Right lung (tissue), 10 donors: ENCODE measurements at places on chromosomes 11 and 22. TPM values are rescaled to one million over a fixed set of nuclear protein-coding genes. Genes with fewer than 3 reads are reported as not detected.

Gene TRIM49
- polyA plus RNA-seq: not detected

Gene PTPRCAP
- 1.3 TPM for polyA plus RNA-seq

DNA sequence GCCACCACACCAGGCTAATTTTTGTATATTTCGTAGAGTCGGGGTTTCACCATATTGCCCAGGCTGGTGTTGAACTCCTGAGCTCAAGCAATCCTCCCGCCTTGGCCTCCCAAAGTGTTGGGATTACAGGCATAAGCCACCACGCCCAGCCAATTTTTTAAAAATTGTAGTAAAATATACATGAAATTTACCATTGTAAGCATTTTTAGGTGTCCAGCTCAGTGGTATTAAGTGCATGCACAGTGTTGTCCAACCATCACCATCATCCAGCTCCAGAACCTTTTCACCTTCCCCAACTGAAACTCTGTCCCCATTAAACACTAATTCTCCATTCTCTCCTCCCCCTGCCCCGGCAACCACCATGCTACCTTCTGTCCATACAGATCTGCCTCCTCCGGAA lies 8.5 kb downstream of the FADS3 start:
- no peak for DNase-seq

GRCh38 chr11:113553235-113553634 lies 78.0 kb upstream of the DRD2 start:
- no peak for DNase-seq

GRCh38 chr11:82792319-82792718 lies 58.7 kb upstream of the FAM181B start:
- DNase-seq: no peak

GRCh38 chr11:16615480-16615879 lies 123.0 kb upstream of the C11orf58 start:
- no peak for DNase-seq

DNA sequence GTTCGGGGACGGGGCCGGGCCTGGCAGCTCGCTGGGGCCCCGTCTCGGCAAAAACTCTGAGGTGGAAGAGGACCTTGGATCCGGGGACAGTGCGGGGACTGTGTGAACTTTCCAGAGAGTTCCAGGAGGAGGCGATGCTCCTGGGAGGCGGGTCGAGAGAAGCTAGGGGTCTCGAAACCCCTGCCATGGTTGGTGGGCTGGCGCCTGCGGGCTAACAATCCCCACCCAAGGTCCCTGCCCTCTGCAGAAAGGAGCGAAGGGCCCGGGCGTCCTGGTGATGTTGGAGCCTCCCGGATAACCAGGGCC lies 4.7 kb upstream of the GRK2 start:
- DNase-seq: no peak
